Activated CD4-positive, alpha-beta T cell treated with anti-CD3 and anti-CD28 coated beads, Interleukin-2, amount 50 U/mL, for 1 hour (primary cell): ENCODE measurements at places on chromosomes 3 and 15.

- no peak for DNase-seq
These were observed 258.3 kb downstream of the DIPK2A start for GRCh38 chr3:144229953-144230352.

- no peak for DNase-seq
These were observed 12.3 kb upstream of the ZBTB38 start for GRCh38 chr3:141356046-141356445.

DNA sequence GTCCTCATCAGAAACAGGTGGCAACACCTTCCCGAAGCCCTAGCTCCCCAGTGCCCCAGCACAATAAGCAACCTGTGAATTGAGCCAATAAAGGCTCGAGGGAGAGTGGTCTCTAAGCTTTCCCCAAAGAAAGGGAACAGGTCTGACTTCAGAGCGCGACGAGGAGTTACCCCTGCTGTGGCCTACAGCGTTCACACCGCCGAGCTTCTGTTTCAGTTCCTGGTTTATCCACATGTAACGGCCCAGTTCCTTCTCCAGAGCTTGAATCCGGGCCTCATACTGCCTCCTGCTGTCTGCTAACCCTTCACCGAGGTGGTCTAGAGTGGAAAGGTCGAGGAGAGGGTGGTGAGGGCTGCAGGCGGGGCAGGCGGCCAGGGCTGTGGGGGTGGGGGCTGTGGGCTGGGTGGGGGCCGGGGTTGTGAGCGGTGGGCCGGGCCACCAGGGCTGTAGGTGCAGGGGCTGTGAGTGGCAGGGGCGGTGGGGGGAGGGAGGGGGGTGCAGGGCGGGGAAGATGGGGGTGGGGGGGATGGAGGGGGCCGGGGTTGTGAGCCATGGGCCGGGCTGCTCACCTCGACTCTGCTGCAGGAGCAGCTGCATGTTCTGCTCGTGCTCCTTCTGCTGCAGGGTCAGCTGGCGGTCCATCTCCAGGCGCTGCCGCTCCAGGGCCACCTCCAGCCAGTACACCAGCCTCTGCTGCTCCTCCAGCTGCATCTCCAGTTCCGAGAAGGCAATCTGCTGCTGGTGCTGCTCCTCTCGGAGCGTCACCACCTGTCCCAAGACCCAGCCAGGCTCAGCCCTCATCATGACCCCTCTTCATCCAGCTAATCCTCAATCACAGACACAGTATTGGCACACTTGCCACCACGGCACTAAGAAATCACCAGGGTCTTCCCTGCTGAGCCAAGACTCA is 26.2 kb downstream of the KIF7 start:
- DNase-seq: no peak

GRCh38 chr3:39531066-39531465 is 63.6 kb downstream of the MOBP start:
- no peak for DNase-seq

GRCh38 chr3:115147329-115148141 is 447 bp upstream of the ZBTB20 start:
- peak; percentile 94 for DNase-seq

DNA sequence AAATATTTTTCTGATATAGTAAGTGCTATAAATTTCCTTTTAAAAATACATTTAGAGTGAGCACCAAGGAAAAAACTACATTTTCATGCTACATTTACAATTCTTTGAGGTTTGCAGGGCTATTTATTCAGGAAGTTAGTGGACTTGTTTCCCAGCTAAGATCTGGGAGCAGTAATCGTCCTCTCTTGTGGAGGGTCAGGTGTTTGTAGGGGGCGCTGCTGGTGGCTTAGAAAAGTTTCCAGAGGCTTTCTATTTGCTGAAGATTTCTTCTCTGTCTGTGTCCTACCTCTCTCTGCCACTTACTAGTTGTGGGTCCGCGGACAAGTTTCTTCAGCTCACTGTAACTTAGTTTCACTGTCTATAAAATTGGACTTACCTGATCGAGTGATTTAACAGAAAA is 163.9 kb downstream of the PEX5L start:
- DNase-seq: no peak

GRCh38 chr3:131279577-131279976 is 102.0 kb upstream of the NUDT16 start:
- DNase-seq: no peak

GRCh38 chr3:61865466-61866152 is 304.2 kb downstream of the PTPRG start:
- DNase-seq: no peak

DNA sequence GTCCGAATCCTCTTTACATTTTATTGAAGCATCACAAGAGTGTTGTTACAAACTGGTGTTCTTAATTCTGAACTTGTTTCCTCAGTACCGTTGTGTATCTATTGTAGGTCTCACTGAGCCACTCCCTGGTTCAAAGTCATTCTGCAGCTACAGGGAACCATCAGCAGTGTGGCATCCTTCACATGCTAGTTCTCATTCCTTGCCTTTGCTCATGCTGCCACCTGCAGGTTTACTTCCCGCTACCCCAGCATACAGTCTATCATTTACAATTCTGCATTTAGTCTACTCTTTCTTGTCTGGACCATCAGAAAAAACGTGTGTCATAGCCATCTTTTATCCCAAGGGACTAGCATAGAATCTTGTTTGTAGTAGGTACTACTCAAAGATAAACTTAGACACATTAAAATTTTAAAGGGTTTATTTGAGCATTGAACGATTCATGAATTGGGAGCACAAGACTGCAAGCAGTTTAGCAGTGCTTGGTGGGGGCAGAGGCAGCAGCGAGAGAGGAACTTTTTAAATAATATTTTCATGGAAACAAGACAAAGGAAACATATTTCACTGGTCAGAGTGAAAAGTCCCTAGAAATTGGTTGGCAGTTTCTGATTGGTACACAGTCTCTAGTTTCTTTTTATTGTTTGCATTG is 402.1 kb downstream of the CADM2 start:
- no peak for DNase-seq

GRCh38 chr3:81245043-81245442 is 516.4 kb downstream of the GBE1 start:
- DNase-seq: no peak

GRCh38 chr3:180048840-180049239 is 12.1 kb upstream of the PEX5L start:
- DNase-seq: no peak

DNA sequence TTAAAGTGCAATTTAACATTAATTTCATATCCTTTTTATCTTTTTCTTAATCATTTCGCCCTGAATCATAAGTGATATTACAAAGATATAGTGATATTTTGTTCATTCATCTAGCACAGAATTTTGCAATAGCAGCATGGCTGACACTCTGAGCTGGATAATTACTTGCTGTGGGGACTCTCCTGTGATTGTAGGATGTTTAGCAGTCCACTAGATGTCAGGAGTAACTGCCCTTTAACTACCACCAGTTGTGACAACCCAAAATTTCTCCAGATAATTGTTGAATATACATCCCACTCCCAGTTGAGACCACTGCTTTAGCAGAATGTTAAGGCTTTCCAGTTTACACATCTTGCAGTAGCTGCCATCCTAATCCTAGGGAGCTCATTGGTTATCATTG is 196.8 kb upstream of the MBNL1 start:
- DNase-seq: no peak

GRCh38 chr15:70120958-70121623 is 23.4 kb upstream of the TLE3 start:
- DNase-seq: no peak

DNA sequence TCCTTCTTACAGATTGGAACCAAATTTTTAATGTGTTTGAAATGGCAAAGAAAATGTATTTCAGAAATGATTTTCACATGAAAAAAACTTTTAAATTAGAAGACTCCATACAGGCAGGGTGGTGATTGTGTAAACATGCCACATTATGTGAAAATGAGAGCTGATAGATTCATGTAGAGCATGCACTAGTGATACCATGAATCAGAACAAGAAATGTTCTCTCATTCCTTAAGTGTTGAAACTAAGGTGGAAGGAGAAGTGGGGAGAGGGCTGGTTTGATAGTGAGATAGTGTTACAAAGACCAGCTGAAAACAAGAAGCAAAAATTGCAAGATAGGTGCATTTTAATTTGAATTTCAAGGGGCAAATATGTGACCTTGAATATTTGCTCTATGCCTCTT is 100.3 kb downstream of the CCNL1 start:
- no peak for DNase-seq

GRCh38 chr3:112333381-112334317 is 693 bp downstream of the CD200 start:
- DNase-seq: peak; percentile 2

GRCh38 chr3:141998669-141999290 is 122.3 kb downstream of the ATP1B3 start:
- no peak for DNase-seq

- no peak for DNase-seq
These were observed 55.7 kb upstream of the GATA2 start for GRCh38 chr3:128548426-128549282.

DNA sequence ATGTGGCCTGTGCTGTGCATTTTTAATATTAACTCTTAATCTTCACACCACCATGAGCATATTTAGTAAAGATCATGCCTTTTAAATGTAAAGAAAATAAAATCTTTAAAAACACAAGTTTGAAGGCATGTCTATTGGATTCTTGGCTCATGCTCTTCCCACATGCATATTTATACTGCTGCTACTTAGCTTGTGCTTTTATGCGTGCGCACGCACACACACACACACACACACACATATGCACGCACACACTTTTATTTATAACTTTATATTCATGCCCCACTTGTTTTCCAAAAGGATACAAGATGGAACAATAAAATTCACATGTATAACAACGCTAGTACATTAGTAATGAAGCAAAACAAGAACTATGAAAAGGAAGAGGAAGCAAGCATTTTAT is 36.1 kb upstream of the ZPLD1 start:
- no peak for DNase-seq

DNA sequence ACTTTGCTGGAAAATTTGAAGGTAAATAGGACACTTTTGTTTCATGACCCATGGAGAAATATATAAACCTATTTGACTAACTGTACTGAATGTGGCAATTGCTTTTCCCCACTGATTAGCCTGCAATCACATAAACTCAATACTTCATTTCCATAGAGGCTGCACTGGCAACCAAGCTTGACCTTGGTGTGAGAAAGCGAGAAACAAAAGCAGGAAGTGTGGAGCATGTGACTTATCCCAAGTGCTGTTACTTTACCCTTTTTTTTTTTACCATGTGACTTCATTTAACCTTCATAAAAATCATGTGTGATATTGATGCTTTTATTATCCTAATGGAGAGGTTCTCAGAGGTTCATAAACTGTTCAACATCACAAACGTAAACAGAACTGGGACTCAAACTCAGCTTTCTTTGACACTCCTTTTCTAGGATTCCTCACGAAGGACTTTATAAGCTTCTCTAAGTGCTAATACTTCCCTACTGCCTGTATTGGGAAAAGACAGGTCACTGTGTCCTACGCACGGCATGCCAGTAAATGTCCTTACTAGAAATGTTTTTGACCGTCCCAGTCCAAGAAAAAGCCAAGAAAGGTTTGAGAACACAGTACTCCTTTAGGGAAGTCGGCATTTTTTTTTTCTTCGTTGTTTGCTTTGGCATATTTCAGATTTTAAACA is 34.9 kb upstream of the ZNF385D start:
- no peak for DNase-seq

DNA sequence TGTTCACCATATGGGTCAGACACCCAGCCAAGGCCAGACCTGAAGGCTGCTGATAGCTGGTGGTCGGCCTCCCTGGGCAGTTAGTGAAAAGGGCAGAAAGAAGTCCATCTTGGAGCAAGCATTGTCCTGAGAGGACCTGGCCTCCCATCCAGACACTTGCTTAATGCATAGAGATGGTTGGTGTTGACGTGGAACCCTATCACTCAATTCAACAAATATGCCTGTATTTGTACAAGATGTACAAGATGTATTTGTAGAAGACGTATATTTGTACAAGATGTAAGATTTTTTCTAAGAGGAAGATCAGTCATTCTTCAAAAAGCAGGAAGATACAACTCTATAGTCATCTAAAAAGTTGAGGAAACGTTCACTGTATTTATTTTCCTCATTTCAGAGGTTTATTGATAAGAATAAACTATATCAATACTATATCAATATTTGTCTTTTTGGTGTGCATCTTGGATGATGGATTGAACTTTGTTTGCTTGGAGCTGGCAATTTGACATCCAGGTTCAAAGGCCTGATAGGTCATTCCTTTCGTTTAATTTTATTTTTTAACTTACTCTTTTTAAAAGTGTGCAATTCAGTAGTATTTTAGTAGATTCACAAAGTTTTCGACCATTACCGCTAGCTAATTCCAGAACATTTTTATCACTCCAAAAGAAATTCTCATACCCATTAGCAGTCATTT is 5.9 kb downstream of the TMEM42 start:
- no peak for DNase-seq

- DNase-seq: no peak
These were observed 4.7 kb upstream of the KPNA4 start for GRCh38 chr3:160569894-160570652.
